ENCODE measurements at places on chromosomes 12 and 14.

DNA sequence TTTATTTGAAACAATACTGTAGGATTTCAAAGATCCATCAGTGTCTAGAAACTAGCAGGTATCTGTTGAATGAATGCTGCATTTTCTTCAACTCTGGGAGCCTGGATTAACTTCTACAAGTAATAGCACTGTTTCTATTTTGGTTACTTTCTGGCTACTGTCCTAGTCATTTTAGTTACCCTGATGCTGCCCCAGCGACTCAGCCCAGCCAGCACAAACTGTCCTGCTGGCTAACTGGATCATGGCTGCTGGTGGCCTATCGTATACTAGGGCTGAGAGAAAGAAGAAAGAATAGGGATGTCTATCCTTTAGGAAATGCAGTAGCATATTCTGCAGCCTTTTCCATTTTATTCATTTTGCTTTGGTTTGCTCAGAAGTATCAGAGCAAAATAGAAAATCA lies 53.9 kb downstream of the NTN4 start:
- no peak for DNase-seq

DNA sequence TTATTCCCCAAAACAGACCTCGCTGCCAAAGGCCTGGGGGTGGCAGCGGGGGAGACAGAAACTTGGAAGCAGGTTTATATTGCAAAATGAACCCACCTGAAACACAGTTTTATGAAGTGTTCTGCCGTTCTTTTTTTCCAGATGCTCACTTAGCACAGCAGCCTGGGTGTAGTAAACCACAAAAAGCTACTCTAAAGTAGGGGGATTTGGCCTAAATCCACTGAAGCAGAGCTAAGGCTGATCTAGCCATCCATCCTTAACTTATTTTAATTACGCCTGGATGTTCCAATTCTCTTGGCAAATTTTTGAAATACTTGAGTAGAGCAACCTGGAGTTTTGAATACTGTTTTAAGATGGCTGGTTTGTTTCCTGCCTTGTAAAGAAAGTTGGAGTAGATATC lies 121.2 kb downstream of the GPR135 start:
- DNase-seq = no peak

GRCh38 chr12:75345531-75345930 lies 11.1 kb downstream of the GLIPR1L1 start:
- DNase-seq = no peak

DNA sequence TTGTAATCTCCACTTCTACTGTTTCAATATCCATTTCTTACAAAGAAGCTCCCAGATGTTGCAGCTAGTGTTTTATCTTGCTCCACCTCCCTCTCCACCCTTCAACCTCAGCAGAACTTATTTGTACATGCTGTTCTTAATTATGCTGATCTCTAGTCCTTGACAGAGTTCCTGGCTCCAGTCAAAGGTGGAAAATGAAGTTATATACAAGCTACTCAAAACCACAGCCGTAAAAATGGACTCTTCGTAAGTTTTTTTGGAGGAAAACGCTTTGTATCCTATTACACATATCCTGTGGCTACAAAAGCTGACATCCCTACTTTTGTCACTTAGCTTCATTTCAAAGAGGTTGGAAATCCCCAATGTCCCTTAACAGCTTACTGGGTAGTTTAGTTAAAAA lies 1.3 kb downstream of the CLEC1A start:
- no peak for DNase-seq

GRCh38 chr12:106127338-106128126 lies 11.2 kb downstream of the NUAK1 start:
- no peak for DNase-seq

- no peak for DNase-seq
These were observed 31.5 kb downstream of the TMEM63C start for GRCh38 chr14:77212943-77213678.

GRCh38 chr14:36771028-36771640 lies 109.5 kb downstream of the PAX9 start:
- no peak for DNase-seq

- DNase-seq = no peak
These were observed 14.2 kb upstream of the RNU6-8 start for GRCh38 chr14:32217301-32217700.

- DNase-seq = no peak
These were observed 60.5 kb downstream of the ERGIC2 start for GRCh38 chr12:29320295-29321085.

- no peak for DNase-seq
These were observed 4.7 kb downstream of the LRP1-AS start for GRCh38 chr12:57142727-57143126.

DNA sequence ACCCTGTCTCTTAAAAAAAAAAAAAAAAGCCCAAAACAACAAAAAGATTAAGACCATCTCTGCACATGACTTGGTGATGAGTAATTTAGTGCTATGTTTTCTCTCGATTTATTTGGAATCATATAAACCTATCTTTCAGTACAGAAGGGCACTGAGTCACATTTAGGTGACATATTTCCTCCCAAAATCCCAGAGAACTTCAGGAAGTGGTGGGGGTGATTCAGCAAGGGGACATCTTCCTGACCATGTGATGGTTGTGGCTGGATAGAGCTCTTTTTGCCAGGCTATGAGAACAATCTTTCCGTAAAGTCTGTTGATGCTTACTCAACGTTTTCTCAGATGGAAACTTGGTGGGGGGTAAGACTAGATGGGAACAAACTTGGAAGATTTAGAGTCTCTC lies 50.0 kb downstream of the PPFIBP1 start:
- no peak for DNase-seq

DNA sequence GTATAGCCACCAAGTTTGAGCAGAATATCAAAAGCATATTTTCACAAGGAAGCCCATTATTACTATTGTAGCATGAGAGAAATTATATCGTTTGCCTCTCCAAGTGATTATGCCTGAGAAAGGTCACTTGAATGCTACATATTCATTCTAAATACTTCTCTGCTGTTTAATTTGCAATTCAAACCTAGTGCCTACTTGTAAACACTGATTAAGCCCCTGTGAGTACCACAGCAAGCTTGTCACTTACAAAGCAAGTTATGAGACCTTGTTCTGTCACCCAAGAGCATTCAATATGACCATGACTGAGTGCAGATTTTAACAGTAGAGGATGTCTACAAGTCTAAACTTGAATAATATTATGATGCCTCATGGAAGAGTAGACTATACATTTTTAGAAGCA lies 124.7 kb upstream of the SSTR1 start:
- no peak for DNase-seq

DNA sequence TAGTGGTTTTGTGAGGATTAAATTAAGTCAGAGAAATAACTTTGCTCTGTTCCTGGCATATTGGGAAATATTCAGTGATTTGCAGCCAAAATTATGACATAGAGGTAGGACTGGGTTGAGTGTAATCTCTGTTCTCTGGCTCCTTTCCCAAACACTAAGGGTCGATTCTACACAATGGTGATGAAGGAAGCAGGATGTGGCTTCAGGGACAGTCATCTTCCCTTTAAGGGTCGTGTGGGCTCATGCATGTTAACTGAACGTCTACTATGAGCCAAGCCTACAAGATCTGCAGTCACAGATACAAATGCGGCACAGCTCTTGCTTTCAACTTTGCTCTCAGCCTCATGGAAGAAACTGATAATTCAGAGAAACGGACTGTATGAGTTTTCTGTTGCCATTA lies 381.6 kb downstream of the VRK1 start:
- DNase-seq = no peak

GRCh38 chr14:100723135-100723829 lies 3.4 kb upstream of the DLK1 start:
- no peak for DNase-seq

GRCh38 chr14:89881839-89882238 lies 72.7 kb downstream of the EFCAB11 start:
- no peak for DNase-seq

DNA sequence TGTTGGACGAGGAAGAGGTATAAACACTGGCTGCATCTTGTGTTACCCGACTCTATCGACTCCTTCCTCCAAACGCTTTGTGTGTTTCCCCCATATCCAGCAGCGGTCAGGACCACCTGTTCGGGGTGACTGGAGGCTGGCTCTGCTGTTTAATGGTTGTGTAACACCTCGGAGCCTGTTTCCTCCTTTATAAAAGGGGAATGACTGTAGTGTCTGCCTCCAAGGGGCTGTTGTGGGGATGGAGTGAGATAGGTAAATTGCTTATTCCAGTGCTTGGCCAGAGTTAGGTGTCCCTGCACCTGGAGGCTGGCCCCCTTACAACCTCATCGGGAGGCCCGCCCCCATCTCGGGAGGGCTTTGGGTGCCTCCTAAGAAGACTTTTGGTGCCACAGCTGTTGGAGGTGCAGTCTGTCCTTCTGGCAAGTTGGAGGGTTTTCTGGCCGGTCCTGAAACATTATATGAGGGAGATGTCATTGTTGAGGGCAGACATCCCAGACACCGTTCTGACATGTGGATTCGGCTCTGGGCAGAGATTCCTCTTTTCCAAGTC lies 1.1 kb downstream of the MLXIP start:
- DNase-seq = no peak

- no peak for DNase-seq
These were observed 382.2 kb downstream of the GRIN2B start for GRCh38 chr12:13599176-13599575.

- DNase-seq = no peak
These were observed 90.1 kb upstream of the FLRT2 start for GRCh38 chr14:85439696-85440328.

DNA sequence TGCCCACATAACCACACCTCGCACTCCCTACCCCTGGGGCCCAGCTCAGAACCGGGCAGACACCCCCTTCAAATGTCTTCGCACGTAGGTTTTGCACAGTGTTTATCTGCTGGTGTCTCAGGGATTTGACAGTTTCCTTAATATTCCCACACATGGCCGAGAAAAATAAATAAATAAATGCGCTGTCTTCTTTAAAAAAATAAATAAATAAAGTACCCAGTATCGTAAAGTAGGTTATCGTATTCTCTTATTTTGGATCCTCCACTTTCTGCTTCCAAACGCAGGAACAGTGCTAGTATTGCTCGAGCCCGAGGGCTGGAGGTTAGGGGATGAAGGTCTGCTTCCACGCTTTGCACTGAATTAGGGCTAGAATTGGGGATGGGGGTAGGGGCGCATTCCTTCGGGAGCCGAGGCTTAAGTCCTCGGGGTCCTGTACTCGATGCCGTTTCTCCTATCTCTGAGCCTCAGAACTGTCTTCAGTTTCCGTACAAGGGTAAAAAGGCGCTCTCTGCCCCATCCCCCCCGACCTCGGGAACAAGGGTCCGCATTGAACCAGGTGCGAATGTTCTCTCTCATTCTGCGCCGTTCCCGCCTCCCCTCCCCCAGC lies 710 bp upstream of the FOS start:
- DNase-seq = no peak

DNA sequence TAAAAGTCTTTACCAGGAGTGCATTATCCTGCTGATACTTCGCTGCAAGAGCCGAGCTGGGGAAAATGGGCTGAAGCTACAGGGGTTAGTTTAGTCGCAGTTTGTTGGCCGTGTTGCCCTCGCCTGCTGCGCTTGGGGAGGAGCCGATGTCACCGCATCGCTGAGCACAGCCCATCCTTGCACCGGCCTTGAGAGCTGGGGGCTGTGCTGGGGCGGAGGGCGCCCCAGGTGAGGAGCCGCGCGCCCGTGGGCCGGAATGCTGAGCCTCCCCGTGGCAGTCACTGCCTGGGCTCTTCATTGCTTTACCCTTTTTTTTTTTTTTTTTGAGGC lies 50.0 kb downstream of the ADGRD1 start:
- DNase-seq = no peak

DNA sequence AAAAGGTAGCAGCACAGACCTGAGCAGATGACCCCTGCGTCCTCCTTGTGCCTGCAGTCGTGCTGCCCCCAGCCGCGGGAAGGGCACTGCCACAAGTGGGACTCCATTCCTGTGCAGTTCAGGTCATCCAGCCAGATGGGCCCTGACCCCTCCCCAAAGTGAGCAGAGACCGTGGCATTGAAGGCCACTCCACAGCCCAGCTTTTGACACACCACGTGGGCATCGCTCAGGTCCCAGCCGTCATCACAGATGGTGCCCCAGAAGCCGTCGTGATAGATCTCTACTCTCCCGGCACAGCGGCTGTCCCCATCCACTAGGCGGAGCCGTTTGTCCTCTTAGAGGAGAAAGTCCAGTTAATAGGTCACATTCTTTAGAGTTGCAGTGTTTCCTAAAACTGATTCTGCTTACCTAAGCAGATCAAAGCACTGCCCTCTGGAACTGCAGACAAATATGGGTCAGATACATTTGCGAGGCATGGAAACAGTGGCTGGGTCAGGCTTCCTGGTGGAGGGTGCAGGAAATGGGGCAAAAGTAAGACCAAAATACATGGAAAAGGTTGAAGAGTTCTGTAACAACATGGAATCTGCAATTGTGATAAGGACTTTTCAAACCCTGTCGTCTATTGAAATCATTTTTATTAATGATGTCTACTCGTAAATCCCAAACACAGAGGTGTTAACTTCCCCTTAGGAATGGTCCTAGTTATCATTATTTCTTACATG lies 69.4 kb downstream of the CD163L1 start:
- no peak for DNase-seq

DNA sequence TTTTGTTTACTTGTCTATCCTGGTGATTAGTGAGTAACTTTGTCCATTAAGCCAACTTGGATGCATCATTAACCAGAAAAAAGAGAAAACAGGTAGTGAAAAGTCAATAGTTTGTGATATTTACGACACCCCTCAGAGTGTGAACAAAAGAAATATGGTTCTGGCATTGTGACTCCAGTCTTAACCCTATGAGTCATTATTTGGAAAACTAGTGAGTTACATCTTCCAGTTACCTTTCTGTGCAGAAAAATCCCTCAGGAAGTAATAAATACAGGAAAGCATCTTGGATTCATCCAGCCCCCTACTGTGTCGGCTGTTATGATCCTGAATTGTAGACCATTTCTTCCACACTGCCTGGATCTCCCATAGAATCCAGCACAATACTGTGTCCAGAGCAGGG lies 379.1 kb downstream of the GALC start:
- no peak for DNase-seq

DNA sequence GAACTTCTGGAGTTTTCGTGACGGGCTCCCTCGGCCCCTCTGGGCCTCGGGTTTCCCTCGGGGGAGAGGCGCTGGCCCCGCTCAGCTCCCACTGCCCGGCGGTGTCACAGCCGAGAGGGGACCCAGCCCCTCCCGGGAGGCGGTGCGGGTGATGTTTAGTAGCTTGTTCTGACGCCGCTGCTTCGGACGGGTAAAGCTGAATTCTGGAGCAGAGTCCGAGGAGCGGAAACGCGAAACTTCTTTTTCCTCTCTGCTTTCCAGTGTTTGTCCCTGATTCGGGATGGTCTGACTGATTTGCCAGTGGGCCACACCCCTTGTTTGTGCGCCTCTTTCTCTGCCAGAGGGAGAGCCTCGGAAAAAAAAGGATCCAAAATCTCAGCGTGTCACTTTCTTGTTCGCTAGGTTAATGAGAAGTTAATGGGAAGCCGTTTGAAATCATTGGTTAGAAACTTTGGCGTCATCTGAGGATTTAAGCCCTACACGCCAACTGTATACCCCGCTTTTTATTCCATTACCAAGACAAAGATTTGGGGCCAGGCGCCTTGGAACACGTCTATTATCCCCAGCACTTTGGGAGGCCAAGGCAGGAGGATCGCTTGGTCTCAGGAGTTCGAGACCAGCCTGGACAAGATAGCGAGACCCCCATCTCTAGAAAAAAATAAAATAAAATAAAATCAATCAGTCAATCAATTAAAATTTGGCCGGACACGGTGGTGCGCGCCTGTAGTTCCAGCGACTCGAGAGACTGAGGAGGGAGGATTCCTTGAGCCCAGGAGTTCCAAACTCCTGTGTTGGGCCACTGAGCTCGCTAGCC lies 756 bp downstream of the TULP3 start:
- no peak for DNase-seq

All from esophagus squamous epithelium (tissue), 5 donors.